ENCODE measurements at places on chromosomes 7 and 10.

DNA sequence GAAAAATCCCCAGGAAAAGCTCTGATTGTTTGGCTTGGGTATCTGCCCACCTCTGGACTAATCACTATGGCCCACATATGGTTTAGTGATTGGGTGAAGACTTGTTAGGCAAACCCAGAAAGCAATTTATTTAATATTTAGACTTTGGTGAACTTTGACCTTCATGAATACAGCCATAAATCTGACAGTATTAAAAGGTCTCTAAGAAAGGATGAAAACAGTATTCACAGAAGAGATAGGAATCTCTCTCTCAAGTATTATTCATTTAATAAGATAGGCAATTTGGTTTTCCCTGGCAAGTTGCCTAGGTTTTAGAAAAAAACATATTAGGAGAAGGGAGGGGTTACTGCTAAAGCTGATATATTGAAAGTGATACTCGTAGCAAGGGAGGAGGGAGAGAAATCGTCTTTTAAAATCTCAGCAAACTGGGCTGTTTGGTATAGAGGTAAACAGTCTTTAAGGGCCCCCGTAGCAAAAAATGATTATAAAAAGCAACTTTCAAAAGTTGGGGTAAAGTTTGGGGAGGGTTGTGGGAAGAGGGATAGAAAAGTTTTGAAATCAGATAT is 57.1 kb downstream of the LSMEM1 start:
- DNase-seq = no peak

- DNase-seq = peak; percentile 81
Measured at GRCh38 chr7:57769958-57770357, 320.0 kb downstream of the ZNF716 start.

- DNase-seq = no peak
Measured at GRCh38 chr7:122143376-122143750, 686 bp downstream of the AASS start.

DNA sequence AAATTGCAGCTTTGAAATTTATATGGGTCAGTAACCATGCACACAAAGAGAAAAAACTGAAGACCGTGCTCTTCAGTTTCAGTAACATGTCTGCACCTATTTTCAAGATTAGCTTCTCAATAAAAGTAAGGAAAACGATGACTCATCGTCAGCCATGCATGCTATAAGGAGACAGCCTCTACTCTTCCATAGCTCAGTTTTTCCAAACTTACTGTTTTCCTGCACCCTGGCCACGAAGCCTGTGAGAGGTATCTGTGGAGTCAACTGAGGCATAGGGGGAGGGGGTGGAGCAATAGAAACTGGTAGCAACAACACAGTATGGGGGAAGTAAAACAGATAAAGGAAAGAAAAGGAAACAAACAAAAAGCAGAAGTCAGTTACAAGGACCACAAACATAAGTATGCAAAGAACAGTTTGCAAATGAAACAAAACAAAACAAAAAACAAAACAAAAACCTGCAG is 58.0 kb downstream of the PDSS1 start:
- no peak for DNase-seq

DNA sequence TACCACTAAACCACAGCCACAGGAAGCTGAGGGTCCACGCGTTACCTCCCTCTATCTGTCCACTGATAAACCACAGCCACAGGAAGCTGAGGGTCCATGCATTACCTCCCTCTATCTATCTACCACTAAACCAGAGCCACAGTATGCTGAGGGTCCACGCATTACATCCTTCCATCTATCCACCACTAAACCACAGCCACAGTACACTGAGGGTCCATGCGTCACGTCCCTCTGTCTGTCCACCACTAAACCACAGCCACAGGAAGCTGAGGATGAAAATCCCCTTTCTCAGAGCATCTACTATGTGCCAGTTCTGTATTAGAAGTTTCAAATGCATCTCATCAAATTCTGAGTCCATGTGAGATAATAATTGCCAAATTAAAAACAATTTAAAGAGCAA is 589.3 kb downstream of the DNAJB6 start:
- DNase-seq = no peak

DNA sequence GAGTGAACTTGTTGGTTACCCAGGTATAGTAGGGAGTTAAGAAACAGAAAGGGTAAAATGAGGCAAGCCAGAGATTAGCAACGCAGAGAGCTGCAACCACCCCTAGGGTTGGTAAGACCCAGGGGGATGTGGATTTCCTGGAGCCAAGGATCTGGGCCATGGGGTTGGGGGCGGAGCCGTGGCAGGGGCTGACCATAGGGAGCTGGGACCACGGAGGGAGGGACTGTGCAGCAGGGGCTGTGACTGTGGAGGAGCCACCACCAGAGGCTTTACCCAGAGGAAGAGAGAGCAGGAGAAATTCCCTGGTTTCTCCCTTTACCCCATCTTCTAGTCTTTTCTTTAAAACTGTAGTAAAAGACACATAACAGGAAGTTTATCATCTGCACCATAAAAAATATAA is 58.6 kb upstream of the BAIAP2L1 start:
- DNase-seq = no peak

DNA sequence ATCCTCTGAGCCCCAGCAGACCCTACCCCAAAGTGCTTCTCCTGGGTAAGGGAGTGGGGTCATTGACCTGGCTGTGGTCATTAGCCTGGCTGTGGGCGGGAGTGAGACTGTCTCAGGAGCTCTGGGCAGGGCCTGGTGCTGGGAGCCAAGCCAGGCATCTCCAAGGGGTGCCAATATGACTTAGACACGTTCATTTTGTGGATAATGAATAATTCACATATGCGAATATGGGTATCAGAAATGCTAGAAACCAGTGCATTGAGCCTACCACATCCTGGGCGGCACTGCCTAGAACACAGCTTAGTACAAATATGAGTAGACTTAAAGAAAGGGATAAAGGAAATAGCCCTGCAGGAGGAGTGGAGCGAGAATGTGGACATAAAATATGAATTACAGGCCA is 14.4 kb upstream of the SRRM3 start:
- no peak for DNase-seq

- DNase-seq = no peak
Measured at GRCh38 chr10:86693721-86694369, 25.5 kb downstream of the LDB3 start.

DNA sequence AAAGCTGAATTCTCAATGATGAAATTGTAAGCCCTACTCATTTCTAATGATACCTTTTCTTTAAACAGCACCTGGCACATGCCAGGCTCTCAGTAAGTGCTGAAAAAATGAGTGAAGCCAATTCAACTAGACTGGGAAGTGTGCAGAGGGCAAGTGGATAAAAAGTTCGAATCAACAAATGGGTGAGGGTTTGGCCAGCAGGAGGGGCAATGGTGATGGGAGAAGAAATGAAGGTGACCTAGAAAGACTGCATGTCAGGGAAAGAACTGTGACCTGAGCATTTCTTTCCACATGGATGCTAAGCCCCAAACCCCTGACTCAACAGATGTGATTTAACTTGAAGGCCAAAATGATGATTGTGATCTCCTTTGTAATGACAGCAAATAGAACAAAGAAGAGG is 54.6 kb downstream of the DKK1 start:
- no peak for DNase-seq

DNA sequence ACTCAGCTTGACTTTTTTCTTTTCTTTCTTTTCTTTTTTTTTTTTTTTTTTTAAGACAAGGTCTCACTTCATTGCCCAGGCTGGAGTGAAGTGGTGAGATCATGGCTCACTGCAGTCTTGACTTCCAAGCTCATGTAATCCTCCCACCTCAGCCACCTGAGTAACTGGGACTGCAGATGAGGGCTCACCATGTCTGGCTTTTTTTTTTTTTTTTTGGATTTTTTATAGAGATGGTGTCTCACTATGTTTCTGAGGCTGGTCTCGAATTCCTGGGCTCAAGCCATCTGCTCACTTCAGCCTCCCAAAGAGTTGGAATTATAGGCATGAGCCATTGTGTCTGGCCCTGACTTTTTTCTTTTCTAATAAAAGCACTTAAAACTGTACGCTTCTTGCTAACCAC is 358.2 kb upstream of the IGFBP3 start:
- DNase-seq = no peak

GRCh38 chr10:89029785-89030437 is 39.3 kb downstream of the FAS start:
- no peak for DNase-seq

- no peak for DNase-seq
Measured at GRCh38 chr7:148260599-148260998, 330.0 kb upstream of the C7orf33 start.

GRCh38 chr10:116024271-116024878 is 248.6 kb downstream of the GFRA1 start:
- DNase-seq = no peak

DNA sequence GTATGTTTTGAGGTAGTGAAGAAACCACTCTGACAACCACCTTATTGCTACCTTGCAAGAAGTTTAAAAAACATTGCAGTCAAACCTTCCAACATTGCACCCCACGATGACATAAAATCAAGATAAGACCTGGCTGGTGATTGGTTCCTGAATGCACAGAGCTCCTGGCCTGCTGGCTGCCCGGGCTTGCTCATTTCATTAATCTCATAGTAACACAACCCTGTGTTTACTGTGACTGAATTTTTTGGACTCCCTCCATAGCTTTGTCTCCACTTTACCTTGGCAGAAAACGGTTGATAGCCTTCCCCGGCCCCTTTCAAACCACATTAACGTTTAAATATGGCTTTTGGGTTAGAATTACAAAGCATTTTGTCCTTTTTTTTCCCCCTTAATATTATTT is 27.5 kb downstream of the VWA2 start:
- no peak for DNase-seq

- no peak for DNase-seq
Measured at GRCh38 chr7:117827862-117828261, 45.4 kb downstream of the CTTNBP2 start.

- no peak for DNase-seq
Measured at GRCh38 chr10:33817605-33818004, 483.1 kb upstream of the NRP1 start.

GRCh38 chr7:158353606-158354570 is 233.7 kb downstream of the PTPRN2 start:
- peak; percentile 43 for DNase-seq

- DNase-seq = no peak
Measured at GRCh38 chr10:109968953-109969759, 38.6 kb upstream of the ADD3 start.

GRCh38 chr10:78849115-78849514 is 219.7 kb upstream of the ZMIZ1 start:
- DNase-seq = no peak

DNA sequence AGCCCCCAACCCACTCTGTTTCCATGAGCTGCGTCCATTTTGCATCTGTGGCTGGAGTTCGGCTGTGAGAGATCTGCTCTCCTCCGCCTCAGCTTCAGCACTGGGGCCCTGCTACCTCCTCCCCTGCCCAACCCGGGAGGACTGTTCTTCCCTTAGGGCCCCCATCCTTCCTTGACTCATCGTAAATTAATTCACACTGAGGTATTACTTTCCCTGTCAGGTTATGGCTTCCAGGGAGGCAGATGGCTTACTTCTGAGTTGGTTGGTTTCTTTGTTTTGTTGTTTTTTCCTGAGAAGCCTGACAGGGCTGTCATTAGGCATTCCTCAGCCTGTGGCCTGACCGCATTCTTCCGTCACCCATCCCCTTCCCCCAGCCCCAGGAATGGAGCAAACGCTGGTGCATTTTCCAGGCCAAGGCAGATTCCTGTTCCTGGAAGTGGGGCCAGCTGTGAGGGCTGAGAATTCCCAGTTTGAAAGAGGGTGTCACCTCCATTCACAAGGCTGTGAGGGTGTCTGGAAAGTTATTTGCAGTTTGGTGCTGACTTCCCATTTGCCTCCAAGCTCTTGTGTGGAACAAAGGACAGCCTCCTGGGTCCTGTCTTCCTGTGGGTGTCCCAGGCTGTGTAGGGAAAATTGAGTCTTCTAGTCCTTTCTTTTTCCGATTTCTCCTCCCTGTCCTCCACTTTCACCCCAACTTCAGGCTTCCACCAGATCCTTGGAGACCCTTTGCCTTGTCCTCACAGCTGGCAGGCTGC is 11.7 kb downstream of the CPA5 start:
- peak; percentile 90 for DNase-seq

GRCh38 chr10:101829561-101830315 is 11.5 kb upstream of the OGA start:
- peak; percentile 80 for DNase-seq

- no peak for DNase-seq
Measured at GRCh38 chr7:123270570-123270969, 70.8 kb upstream of the SLC13A1 start.

DNA sequence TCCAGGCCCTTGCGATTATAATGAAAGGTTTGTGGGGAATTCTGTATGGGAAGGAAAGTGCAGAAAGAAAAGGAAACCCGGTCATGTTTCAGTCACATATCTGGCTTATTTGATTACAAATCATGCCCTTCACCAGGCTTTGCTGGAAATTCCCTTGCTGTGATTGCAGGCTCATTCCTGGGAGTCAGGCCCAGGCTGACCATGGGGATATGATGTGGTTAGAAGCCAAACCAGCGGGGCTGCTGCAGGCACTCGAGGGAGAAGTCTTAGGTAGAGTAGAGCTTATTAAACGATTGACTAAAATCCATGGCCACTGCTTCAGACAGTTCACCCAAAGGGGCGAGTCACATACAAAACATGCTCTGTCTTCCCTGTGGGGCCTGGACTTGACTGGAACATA is 16.2 kb downstream of the PKD1L1 start:
- no peak for DNase-seq

DNA sequence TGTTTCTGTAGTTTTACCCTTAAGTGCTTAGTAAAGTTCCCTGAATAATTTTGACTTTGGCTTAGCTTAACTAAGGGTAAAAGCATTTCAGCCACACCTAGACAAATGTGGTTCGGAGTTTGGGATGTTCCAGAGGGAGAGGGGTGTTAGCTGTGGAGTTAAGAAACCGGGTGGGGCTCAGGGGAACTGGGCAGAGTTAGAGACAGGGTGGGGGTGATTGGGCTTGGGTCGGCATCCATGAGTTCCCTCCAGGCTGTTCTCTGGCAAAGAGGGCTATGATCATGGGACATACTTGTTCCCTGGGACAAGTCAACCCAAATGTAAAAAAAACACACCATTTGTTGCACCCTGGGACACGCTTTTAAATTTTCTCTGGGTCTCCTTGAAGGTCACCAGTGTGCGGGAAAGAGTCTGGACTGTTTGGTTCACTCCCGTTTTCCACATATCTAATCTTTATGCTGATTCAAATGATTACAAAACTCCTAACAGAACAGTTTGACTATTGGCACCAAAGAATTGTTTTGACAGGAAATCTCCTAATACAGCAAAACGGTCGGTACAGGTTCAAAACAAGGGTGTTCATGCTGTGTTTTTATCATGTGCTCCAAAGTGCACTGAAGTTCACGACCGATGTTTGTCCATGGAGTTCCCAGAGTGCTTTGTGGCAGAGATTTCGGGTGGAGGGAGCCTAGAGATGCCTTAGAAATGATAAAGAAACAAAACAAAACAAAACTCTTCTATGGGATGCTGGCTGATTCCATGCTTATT is 56.5 kb downstream of the PLXDC2 start:
- DNase-seq = no peak

- no peak for DNase-seq
Measured at GRCh38 chr7:37438906-37439652, 9.6 kb downstream of the ELMO1 start.

Measured in mesenteric fat pad (tissue), 1 donor.